ENCODE measurements at places on chromosomes 7 and 10.

DNA sequence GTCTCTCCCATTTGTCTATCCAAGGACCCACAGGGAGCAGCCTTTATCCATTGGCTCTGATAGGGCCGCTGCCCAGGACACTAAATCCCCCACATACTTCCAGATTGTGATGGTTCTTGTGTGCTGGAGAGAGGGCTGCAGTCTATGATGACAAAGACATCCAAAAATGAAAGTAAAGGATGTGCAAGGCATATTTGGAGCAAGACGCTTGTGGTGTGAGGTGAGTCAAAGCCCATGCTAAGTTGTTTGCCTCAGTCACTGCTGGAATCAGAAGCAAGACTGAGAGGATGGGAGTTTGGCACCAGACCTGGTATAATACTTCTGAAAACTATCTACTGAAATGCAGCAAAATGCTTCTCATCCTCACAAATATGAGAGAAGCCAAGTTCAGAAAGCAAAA, 22.7 kb downstream of the ZNF22 start:
- DNase-seq = no peak

- DNase-seq = no peak
These were observed 20.5 kb downstream of the OTUD1 start for GRCh38 chr10:23459308-23459939.

DNA sequence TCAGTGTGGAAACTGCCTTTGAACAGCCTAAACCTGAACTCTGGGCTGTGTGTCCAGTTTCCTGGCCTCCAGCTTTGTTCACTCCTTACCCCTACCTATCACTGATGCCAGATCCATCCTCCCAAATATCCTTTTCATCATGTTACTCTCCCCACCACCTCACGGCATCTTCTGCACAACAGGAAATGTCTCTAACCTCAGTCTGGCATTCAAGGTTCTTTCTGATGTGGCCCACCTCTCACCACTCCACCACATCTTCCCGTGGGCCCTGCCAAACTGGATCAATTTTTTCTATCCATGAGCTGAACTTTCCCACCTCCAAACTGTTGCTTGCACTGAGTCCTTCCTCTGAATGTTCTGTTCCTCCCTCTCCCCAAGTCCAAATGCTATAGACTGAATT, 35.8 kb upstream of the MAP3K8 start:
- DNase-seq = no peak

GRCh38 chr7:66123175-66123528, 8.5 kb downstream of the CRCP start:
- DNase-seq = no peak

DNA sequence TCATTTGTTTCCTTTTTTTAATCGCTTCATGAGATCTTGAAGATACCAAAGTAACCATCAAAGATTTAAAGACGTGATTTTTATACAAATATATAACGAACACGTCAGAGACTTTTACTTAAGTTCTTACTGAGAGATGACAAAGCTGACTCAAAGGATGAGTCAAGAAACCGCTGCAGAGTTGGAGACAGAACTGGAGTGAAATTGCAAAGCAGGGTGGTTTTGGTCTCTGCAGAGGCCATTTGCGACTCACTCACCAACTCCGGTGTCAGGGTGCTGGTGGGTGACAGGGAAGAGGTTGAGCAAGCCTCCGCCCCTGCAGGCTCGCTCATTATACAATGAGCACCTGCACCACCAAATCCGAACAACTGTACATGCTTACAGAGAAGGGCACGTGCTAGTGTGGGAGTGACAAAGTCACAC, 75.2 kb downstream of the DNAJB6 start:
- peak; percentile 18 for DNase-seq

DNA sequence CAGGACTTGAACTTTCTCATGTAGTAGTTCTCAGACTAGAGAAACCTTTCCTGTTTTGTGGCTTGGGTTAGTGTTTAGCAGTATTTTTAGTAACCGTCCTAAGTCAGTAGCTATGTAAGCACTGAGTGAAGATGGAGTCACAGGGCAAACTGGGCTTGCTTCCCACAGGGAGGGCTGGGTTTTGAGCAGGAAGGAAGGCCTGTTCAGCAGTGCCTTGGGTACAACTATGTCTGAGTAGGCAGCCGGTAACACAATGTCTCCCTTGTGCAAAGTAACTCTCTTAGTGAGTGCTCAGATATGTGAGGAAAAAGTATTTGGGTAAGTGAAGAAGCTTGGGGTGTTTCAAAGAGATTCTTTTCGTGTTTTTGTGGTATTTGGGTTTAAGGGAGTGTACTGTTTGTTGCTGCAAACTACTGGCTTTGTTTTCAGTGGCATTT, 96.4 kb downstream of the CCSER2 start:
- DNase-seq = no peak

GRCh38 chr7:70306173-70306572, 707.9 kb downstream of the AUTS2 start:
- no peak for DNase-seq

- peak; percentile 75 for DNase-seq
These were observed 208.4 kb downstream of the TPST1 start for GRCh38 chr7:66413379-66414114.

DNA sequence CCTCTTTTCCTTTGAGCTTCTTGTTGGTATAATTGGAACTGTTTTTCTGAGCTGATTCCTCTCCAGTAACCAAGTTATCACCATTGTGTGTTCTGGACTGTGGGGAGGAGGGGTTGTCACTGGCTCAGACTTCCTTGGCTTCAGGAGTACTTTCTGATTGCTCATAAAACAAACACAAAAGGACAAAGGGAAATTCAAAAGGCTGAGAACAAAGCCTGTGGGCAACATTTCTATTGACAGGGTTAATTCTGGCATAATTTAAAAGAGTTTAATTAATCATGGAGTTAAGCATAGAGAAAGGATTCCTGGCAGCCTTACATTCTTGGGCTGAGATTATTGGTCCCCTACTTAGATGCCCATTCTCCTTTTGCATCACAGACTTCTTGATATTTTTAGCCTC, 222.9 kb upstream of the KMT2E start:
- DNase-seq = no peak

DNA sequence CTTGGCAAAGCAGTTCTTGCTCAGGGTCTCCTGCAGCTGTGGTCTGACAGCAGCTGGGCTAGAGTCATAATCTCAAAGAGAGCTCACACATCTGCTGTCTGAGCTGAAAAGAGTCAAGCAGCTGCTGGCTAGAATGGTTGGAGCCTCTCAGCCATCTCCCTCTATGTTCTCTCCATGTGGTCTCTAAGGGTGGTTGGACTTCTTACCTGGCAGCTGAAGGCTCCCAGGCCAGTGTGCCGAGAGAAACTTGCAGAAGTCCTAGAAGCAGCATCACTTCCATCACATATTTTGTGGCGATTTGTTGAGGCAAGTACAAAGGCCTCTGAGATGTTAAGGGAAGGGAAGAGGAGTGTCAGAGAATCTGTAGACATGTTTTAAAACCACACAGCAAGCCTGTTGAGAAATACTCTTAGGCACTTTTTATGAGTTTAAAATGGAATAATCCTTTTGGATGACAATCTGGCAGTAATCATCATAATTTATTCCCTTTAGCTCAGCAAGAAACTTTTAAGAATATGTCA, 93.2 kb downstream of the REEP3 start:
- DNase-seq = no peak

- no peak for DNase-seq
These were observed 53.9 kb downstream of the MINDY4 start for GRCh38 chr7:30824821-30825720.

- DNase-seq = no peak
These were observed 569 bp downstream of the CAV1 start for GRCh38 chr7:116525298-116525912.

DNA sequence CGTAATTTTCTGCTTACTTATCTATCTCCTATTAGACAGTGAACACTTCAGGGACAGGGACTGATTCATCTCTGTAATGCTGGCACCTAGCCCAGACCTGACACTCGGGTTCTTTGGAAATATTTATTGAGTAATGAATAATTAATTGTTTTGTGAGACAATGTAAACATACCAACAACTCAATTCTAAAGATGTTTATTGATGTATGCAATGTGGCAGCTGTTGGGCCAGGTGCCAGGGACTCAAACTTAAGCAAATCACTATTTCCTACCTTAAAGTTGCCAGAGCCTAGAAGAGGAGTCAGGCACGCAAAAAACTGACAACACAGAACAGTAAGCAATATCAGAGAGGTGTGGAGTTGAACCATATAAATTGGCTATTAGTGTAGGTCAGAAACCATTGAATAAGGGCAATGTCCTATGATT, 63.6 kb upstream of the BMPER start:
- no peak for DNase-seq

DNA sequence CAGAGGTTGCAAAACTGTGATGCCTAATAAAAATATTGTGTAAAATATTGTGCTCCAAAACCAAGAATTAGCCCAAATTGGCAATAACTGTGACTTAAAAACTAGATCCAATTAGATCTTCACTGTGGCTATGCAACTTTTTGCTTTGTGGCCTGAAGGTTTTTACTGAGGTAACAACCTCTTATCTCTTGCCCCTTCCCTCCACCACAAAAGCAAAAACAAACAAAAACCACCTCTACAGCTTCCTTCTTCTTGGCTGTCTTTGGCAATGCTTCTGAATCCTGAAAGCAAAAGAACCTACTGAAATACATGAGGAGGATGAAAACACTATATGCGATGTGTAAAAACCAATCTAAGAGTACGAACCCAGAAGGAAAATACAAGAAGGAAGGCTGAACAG, 226.7 kb upstream of the MBL2 start:
- no peak for DNase-seq

- DNase-seq = no peak
These were observed 17.1 kb downstream of the URGCP start for GRCh38 chr7:43888993-43889945.

GRCh38 chr7:98785929-98786571, 83.8 kb downstream of the TMEM130 start:
- no peak for DNase-seq

DNA sequence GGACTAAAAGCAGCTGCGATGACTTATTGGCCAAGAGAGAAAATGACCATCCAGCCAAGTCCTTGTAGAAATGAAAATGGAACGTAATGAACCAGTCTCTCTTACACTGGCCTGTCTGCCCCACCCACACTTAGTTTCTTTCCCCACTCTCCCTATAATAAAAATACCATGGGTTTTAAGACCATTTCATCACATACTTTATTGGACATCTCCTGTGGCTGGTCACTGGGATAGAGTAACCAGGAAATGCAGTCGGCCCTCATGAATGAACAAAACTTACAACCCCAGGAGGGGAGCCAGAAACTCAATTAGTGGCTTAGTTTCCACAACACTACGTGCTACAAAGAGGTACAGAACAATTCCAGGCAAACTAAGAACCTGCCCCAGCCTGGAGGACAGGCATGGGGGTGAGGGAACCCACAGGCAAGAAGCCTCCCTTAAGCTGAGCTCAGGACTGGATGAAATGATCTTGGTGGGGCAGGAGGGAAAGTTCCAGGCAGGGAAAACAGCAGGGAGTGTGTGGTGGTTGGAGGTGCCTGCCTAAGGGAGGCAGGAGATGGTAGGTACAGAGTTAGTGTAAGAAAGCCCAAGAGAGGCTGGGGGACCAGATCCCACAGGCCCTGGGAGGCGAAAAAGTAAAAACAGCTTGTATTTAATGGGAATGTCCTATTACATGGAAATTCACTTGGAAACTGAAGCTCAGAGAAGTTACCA, 29.6 kb downstream of the MKI67 start:
- DNase-seq = no peak

- peak; percentile 39 for DNase-seq
These were observed 91.5 kb downstream of the FOXL3 start for GRCh38 chr7:381211-382042.

- DNase-seq = no peak
These were observed 11.8 kb downstream of the NCOA4 start for GRCh38 chr10:46018453-46019176.

DNA sequence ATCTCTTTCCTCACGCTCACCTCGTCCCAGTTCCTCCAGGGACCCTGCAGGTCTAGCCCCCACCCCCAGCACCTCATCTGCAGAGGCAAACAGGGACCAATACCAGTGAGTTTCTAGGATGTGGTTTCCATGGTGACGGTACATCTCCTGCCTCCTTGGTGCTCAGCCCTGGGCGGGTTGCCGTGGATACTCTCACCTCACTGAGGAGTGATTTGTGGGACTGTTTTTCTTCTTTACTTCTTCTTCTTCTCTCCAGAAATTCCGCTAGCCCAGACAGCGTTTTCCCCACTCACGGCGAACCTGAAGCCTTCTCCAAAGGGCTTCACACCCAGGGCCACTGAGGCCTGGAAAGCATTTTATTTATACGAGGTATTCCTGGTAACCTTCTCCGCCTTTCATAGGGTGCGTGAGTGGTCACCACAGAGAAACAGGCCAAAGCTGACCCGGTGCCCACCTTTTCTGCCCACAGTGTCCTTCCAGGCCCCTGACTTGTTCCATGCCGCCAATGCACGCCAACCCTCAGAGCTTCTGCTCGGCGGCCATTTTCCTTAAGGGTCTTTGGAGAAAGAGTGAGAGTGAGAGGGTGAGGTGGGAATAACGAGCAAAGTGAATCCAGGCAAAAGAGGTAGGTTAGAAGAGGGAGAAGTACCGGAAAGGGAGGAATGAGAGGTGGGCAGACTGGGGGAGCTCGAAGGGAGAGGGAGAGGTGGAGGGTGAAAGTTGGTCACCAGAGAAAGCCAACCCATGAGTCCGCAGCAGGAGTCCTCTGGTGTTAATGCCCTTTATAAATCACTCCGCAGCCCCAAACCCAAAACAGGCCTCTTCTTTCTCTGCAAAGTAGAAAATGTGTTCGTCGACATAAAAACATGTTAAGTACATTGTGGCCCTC, 15.5 kb downstream of the FAM241B start:
- DNase-seq = no peak

DNA sequence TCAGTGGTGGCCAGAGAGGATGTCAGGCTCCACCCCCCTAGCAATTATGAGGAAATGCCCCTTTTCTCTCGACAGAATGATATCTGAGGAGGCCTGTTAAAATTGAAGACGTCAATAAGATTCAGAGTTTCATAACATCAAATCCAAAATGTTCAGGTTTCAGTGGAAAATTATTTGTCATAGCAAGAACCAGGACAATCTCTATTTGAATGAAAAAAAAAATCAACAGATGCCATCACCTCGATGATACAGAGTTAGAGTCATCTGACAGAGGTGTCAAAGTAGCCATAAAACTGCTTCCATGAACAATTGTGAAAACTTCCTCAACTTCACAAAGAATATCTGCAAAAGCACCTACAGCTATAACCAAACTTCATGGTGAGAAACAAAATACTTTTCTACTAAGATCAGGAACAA, 7.7 kb downstream of the TMEM273 start:
- DNase-seq = no peak

DNA sequence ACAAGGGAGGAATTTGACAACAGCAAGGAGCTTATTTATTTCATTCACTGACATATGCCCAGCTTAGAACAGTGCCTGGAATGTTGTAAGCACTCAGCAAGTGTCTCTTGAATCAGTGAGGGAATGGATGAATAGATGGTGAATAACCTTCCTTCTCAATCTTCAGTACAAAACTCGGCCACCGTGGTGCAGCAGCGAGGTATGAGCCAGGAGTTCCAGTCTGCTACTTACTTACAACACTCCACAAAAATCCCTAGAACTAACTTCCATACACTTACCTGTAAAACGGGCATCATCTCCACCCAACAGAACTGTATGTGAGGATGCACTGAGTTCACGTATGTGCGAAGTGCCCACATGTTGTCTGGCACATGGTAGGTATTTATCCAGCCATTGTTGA, 237.4 kb downstream of the WDR11 start:
- no peak for DNase-seq

- no peak for DNase-seq
These were observed 34.2 kb downstream of the AP5Z1 start for GRCh38 chr7:4809666-4810065.

All from stimulated activated CD4-positive, alpha-beta T cell treated with anti-CD3 and anti-CD28 coated beads, Interleukin-1b, Interleukin-23, amount 100 ng/mL, for 4 hours (primary cell).